ENCODE measurements at places on chromosomes 6 and 20.

DNA sequence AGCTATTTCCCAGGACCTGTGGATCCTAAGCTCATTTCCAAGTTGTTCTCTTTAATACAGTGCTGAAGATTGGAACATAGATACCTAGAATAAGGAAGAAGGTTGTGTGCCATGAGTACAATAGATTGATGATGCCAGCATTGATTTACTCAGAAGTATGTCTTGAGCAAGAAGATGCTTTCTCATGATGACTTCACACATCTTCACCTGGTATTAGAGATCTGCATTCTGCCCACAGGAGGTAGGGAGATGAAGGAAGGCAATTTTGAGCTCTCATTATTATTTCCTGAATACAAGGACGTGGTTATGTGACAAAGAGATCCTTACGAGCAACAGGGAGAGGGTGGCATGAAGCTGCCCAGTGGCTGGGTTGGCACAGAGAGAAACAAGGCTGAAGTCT, 20.0 kb upstream of the ZNF165 start:
- DNase-seq = no peak

- DNase-seq = peak; percentile 44
Measured at GRCh38 chr6:45421709-45422502, 44.2 kb upstream of the SUPT3H start.

GRCh38 chr6:113122060-113122459, 735.1 kb upstream of the MARCKS start:
- no peak for DNase-seq

DNA sequence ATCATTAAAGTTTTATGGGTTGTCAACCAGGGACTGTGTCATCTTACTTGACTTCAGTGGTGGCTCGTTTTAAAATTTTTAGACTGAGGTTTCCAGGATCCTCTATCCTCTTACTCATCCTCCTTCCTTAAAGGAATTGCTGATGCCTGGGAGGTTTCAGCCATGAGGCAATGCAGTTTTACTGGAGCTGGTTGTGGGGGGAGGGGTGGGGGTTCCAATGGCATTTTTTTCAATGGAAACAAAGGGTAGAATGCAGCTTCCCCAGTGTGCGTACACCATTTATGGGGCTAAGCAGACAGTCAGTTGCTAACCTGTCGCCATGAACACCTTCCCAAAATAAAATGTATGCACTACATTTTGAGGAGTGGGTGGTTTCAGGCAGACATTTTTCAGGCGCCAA, 88.0 kb downstream of the METTL24 start:
- DNase-seq = no peak

DNA sequence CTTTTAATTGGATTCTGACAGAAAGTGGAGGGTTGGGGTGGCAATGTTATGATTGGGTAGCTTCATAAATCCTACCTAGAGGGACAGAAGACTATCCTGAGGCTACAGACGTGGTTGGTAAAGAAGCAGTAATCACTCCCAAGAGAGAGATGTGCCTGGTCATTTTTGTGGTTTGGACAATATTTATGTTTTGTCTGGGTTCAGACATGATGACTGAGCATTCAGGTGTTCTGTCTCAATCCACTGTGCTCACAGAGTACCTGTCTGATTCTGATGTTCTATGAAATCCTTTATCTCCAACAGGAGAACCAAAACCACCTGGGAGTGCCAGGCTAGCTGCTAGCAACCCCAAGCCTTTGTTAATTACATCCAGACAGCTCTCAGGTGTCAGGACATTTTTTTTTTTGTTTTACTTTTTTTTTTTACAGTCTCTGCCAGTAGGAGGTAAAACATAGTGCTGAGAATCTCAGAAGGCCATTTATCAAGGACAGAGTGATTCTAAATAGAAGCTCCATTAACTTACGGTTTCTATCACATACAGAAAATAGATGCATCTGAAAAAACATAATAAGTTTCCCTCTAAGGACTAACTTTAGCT, 1.6 kb upstream of the HLA-DQA1 start:
- no peak for DNase-seq

GRCh38 chr20:18928626-18929025, 115.0 kb downstream of the SCP2D1 start:
- DNase-seq = no peak

DNA sequence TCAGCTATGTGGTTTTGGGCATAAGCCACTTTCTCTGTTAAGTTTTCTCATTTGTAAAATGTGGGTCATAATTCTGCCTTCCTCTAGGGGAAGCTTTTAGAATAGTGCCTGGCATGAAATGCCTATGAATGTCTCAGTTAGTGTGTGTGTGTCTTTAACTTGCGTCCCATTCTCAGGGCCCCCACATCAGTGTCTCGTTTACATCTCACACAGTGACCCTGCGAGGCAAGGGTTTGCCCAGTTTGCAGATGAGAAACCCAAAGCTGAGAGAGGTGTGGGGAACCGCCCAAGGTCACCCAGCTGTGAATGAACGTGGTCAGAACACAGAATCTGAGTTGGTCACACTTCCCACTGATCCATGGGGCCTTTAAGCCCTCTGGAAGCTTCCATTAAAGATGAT, 14.1 kb downstream of the DYNLRB1 start:
- DNase-seq = no peak

GRCh38 chr20:57451431-57451794, 60.2 kb downstream of the RBM38 start:
- DNase-seq = peak; percentile 37

DNA sequence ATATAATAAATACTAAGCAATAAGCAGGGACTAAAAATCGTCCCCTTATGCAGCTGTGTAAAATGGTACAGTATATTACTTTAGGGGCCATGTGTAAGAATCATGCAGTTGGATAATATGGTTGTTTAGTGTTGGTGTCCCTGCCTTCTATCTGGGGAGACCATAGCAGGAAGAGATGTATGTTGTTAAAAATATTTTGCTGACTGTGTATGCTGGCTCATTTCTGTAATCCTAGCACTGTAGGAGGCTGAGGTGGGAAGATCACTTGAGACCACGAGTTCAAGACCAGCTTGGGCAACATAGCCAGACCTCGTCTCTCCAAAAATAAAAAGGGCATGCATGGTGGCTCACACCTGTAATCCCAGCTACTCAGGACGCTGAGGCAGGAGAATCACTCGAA, 5.6 kb downstream of the PANK2 start:
- DNase-seq = peak; percentile 10

- DNase-seq = peak; percentile 80
Measured at GRCh38 chr20:35303735-35304491, 11.7 kb upstream of the FAM83C start.

All from inflammatory macrophage treated with lipopolysaccharide for 4 hours (primary cell).